Activated naive CD4-positive, alpha-beta T cell treated with anti-CD3 and anti-CD28 coated beads, Interleukin-2, amount 50 U/mL, for 16 hours (primary cell): ENCODE measurements at places on chromosomes 16 and 17.

DNA sequence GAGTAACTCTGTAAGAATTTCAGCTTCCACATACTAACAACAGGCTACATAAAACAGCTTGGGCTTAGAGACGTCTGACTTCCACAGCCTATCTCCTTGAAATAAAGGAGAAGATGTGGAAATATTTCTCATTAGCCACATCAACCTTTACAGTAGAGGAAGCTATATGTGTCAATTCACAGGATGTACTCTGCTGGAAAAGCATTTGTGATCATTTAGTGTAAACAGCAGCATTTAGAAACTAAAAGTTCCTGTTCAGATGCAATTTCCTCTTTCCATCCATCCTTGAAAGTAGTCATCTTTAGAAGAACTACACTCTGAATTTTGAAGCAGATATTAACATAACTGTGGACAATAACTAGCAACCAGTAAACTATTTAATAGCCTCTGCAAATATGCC, 46.2 kb downstream of the XPO6 start:
- no peak for DNase-seq

DNA sequence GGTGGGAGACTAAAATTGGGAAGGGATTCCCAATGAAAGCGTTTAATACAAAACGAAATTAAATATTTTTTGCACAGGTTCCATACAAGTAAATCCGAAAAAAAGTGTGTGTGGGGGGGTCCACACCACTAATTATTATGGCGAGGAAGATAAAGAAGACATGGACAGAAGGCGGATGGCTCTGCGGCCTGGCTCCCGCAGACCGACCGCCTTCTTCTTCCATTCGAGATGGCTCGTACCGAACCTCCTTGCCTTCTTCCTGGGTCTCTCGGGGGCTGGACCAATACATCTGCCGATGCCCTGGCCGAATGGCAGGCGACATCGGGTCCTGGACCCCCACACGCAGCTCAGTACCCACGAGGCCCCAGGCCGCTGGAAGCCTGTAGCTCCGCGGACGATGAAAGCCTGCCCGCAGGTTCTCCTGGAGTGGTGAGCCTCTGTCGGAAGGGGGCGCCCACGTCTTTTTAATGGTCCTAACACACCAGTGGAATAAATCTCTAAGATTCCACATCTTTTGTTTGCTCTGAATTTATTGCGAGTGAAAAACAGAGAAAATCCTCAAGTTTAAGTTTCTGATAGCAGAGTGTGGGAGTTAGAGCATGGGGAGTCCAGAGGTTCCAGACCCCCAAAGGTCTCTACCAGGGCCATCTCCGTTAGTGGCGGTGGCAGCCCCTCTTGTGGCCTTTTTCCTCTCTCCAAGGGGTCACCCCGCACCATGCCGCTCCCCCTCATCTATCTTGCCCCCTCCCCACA, 1.4 kb downstream of the PRAC2 start:
- peak; percentile 79 for DNase-seq

- DNase-seq: no peak
Observed at GRCh38 chr17:38601539-38602351, 4.0 kb downstream of the SRCIN1 start.

- no peak for DNase-seq
Observed at GRCh38 chr17:55661256-55661758, 61.4 kb downstream of the TMEM100 start.

- DNase-seq: no peak
Observed at GRCh38 chr16:2398520-2398919, 30.7 kb upstream of the CCNF start.

- DNase-seq: no peak
Observed at GRCh38 chr17:36736201-36737156, 135.1 kb downstream of the MRM1 start.

GRCh38 chr16:85092309-85092708, 20.0 kb downstream of the CIBAR2 start:
- DNase-seq: no peak

- DNase-seq: peak; percentile 77
Observed at GRCh38 chr17:10646392-10646990, 10.6 kb downstream of the MYH3 start.

GRCh38 chr17:71099003-71099714, 929.8 kb downstream of the KCNJ2 start:
- no peak for DNase-seq

DNA sequence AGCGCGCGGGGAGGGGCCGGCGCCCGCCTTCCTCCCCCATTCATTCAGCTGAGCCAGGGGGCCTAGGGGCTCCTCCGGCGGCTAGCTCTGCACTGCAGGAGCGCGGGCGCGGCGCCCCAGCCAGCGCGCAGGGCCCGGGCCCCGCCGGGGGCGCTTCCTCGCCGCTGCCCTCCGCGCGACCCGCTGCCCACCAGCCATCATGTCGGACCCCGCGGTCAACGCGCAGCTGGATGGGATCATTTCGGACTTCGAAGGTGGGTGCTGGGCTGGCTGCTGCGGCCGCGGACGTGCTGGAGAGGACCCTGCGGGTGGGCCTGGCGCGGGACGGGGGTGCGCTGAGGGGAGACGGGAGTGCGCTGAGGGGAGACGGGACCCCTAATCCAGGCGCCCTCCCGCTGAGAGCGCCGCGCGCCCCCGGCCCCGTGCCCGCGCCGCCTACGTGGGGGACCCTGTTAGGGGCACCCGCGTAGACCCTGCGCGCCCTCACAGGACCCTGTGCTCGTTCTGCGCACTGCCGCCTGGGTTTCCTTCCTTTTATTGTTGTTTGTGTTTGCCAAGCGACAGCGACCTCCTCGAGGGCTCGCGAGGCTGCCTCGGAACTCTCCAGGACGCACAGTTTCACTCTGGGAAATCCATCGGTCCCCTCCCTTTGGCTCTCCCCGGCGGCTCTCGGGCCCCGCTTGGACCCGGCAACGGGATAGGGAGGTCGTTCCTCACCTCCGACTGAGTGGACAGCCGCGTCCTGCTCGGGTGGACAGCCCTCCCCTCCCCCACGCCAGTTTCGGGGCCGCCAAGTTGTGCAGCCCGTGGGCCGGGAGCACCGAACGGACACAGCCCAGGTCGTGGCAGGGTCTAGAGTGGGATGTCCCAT, 232.8 kb downstream of the SEC14L1 start:
- no peak for DNase-seq

GRCh38 chr16:68902969-68903345, 59.6 kb downstream of the TANGO6 start:
- no peak for DNase-seq

- DNase-seq: no peak
Observed at GRCh38 chr17:3812284-3812683, 11.3 kb upstream of the ITGAE start.

DNA sequence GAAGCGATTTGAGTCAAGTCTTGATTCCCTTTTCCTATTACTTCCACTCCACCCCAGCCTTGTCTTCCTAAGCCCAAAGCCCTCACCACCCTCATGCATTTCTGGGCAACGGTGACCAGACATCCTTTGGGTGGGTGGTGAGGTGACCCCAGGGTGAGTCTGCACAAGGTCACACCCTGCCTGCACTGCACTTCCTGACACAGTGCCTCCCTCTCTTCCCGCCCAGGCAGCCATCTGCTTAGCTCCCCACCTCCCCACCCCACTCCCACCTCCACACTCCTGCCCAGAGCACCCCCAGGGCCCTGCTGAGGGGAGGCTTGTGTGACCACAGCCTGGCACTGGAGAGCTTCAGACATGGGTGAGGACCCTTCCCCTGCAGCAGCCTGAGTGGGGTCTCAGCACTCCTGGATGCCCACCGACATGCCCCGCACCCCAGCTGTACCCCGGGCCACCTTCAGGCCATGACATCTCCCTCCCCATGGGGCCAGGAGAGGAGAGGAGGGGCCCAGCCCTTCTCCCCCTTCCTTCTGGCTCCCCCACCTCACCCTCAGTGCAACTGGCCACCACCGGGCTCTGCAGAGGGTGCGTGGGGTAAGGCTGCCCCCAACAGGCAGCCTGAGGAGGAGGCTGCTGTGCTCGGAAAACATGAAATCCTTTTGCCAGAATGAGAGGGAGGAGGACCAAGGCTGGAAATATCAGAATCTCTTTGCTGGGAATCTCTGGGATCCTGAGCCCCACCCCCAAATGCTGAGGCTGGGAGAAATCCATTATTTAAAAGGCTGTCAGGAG, 68.6 kb downstream of the CCT6B start:
- no peak for DNase-seq

DNA sequence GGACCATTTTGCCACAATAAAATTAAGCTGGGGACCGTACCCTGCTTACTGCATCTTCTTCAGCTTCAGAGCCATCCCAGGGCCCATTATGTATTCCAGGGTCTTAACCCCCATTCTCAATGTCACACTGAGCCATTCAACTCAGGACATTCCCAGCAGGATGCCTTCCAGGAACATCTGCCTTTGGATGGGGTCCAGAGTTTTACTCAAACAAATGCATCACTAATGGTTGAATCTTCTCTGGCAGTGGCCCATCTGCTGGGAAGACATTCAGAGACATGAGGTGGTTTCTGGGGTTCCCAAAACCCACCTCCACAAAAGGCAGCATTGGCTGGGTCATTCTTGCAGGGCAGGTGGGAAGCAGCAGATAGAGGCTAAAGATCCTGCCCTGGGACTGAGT, 3.4 kb upstream of the SEC14L5 start:
- DNase-seq: no peak

GRCh38 chr16:85202631-85203461, 90.6 kb upstream of the CIBAR2 start:
- no peak for DNase-seq

DNA sequence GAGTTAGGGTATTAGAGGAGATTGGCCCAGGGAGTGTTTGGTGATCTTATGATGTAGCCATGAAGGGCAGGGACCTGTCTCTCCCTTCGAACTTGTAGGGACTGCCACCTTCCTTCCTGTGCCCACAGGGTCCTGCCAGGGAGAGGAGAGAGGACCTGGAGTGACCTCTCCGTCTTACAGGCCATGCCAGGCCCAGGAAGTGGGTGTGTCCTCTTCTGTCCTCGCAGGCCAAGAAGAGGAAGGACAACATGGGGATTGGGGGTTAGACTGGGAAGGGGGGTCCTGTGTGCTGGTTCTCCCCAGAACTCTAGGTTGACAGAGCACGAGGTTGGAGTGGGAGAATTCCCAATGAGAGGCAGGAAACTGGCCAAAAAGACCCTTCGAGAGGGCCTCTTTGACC, 43.4 kb upstream of the TAC4 start:
- no peak for DNase-seq

DNA sequence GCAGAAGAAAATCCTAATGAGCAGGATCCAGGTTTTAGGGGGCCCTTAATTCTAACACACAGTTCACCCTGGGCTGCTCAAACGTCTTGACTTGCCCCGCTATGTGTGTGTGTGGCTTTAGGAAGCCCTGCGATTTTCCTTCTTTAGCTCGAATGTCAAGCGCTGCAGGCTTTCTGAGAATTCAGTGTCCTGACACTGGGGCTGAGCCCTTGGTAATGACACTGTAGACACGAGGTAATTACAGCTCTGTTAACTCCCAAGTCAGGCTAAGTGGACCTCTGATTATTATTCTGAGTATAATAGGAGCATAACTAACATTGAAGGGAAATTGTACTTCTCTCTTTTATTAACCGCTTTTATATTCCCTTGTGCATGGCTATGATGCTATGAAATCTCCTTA, 202.1 kb downstream of the RBFOX1 start:
- no peak for DNase-seq

GRCh38 chr17:79691931-79692330, 38.8 kb upstream of the ENPP7 start:
- no peak for DNase-seq

- DNase-seq: no peak
Observed at GRCh38 chr17:65978871-65979270, 213.1 kb downstream of the CEP112 start.

GRCh38 chr16:54986409-54986808, 55.7 kb downstream of the IRX5 start:
- DNase-seq: no peak

DNA sequence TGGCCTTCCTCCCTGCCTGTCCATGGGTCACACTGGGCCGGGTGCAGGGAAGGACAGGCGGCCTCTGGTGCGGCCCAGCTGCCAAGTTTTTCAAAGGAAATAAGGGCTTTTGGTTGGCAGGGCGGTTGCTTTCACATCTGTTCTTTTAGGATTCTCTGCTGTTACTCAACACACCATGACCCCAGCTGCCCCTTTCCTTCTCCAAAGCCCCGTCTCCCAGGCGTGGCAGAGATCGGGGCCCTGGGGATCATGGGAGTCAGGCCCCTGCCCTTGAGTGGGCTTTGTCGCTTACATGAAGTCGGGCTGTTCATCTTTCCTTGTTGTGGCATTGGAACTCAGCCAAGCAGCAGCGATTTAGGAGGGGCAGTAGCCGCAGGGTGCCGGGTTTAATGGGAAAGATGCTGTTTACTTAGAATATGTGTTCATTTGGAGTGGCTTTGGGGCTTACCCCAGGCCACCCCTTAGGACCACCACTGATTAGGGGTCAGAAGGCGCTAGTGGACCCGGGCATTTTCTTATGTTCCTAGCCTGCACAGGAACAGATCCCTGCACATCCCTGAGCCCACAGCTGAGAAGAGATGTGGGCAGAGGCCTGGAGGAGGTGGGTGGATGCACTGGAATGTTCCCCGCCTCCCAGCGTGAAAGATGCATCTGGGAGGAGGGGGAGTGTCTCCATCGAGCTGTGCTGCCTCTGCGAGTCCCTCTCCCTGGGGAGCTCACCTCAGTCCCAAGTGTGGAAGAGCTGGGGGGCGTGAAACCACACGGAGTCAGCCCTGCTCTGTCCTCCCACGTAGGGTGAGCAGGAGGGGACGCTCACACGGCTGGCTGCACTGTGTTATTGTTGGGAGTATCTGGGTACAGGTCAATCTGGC, 6.8 kb upstream of the ADCY7 start:
- DNase-seq: no peak
